ENCODE measurements at places on chromosomes 12 and 14.
A peak's percentile ranks its signal among the peaks of the same experiment; 100 is the strongest.

GRCh38 chr12:123231931-123232330, 1.0 kb downstream of the MPHOSPH9 start:
- DNase-seq = no peak

GRCh38 chr14:20198991-20199390, 8.3 kb downstream of the OR11G2 start:
- no peak for DNase-seq

- DNase-seq = no peak
Measured at GRCh38 chr12:112939761-112940381, 1.6 kb downstream of the OAS3 start.

GRCh38 chr14:101098177-101098576, 194.7 kb upstream of the RTL1 start:
- DNase-seq = no peak

DNA sequence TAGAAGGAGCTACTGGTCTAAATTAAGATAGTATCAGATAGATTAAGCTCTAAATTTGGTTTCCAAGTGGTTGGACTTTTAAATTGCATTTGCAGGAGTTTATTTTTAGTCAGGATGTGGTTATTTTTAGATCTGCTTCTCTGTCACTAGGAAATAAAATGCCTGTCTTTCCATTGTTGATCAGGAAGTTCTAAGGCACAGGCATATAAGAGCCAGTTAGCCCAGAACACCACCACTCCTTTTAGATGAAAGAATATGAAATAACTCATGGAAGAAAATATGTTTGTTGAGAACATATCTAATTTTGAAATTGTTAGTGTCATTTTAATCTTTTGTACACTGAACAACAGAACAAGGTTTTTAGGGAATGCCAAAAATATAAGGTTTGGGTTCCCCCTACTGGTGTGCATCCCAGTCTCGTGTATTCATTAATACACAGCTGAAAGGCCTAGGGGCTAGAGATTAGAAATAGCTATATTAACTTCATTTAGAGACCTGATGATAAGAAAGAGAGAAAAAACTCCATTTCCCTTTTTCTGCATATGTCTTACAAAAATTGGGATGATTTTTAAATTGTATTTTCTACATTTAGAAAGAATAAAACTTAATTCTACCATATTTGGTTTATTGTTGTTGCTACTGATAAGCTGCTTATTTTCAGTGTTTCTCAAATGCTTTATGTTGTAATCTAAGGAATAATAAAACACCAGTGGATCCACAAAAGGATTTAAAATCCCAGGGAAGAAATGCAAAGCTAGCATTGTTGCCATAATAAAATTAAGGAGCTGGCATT, 67.2 kb downstream of the RIC8B start:
- DNase-seq = no peak

DNA sequence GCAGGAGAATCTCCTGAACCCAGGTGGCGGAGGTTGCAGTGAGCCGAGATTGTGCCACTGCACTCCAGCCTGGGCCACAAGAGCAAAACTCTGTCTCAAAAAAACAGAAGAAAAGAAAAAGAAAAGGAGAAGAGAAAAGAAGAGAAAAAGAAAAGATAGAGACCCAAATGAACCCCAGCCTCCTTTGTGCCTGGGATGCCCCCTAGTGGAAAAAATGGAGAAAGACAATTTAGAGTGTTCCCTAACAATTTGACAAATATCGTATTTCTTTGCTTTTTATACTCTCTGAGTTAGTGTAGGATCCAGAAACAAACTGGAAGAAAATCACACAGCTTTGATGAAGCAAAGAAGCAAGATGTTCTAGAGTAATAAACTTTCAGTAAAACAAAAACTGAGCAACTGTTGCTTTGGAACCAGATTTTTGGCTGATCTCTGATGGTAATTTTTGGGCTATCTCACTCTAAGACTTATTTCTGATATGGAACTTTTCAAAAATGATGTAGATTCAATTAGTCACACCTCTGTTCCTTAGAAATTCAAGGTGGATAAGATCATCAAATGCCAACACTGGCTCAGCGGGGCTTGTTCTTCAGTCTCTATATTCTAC, 18.6 kb upstream of the PRKAB1 start:
- peak; percentile 40 for DNase-seq

DNA sequence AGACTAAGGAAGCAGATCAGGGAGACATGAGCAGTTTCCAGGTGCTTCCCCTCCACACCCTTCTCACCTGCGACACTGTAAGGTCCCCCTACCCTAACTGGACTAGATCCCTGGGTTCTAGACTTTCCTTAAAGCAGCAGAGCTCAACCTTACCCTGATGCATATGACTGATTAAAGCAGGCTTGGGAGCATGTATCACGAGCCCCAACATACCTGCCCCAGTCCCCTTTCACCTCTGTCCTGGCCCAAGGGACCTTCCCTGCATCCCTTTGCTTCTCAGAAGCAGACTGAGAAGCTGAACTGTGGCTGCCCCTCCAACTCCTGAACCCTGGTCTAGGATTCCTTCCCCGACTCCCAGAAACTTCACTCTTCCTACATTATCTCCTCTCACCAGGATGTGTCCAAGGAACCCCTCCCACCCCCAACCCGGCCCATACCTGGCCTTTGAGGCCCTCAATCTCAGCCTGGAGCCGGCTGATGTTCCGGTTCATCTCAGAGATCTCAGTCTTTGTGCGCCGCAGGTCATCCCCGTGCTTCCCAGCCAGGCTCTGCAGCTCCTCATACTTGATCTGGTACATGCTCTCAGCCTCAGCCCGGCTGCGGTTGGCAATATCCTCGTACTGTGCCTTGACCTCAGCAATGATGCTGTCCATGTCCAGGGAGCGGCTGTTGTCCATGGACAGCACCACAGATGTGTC, 5.4 kb downstream of the KRT8 start:
- no peak for DNase-seq

- no peak for DNase-seq
Measured at GRCh38 chr14:95307402-95308041, 12.2 kb downstream of the CLMN start.

GRCh38 chr14:72315714-72316113, 383.5 kb downstream of the RGS6 start:
- no peak for DNase-seq
